Activated CD4-positive, alpha-beta T cell treated with anti-CD3 and anti-CD28 coated beads, Interleukin-2, amount 50 U/mL, for 24 hours (primary cell): ENCODE measurements at places on chromosomes 2 and 18.

- DNase-seq, result no peak
Measured at GRCh38 chr18:48750485-48751175, 200.1 kb downstream of the SMAD7 start.

- DNase-seq, result peak; percentile 65
Measured at GRCh38 chr2:46062637-46063412, 234.4 kb upstream of the EPAS1 start.

DNA sequence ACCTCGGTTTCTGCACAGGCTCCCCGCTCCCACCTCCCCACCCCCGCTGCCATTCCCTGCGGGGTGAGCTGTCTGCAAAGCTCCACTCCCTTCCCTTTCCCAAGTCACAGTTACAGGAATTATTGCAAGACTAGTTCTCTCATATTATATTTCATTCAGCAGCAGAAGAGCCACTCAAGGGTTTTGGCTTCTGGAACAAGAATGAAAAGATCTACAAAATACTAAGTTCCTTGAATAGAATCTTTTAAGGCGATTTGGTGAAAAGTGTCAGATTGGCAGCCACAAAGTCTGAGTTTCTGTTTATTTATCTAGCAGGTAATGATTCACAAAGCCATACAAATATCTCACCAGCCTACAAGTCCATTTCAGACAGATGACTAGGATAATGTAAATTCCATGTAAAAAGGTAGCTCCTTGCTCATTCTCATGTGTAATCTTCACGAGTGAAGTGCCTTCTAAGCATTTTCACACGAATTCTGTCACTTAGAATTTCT, 221.9 kb upstream of the RBBP8 start:
- no peak for DNase-seq

GRCh38 chr2:214244847-214245246, 166.0 kb upstream of the VWC2L start:
- DNase-seq, result no peak

DNA sequence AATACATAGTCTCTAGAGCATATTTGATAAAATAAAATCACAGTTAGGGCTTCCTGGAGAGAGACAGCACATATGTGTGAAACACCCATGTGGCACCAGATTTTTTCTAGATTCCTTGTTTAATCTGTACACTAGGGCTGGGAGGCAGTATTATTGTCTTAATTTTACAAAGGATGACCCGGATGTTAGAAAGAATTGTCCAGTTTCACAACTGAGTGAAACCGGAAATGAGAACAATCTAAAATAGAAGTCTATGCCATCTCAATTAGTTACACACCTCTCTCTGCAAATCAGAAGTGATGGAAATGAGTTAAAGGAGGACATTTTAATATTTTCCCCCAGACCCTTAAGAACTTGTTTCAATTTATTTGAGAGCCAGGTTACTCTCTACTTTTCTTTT, 463.7 kb upstream of the DSEL start:
- no peak for DNase-seq

GRCh38 chr2:1234731-1235308, 178.4 kb upstream of the TPO start:
- DNase-seq, result no peak

GRCh38 chr2:101464841-101465240, 10.1 kb downstream of the RFX8 start:
- DNase-seq, result no peak

DNA sequence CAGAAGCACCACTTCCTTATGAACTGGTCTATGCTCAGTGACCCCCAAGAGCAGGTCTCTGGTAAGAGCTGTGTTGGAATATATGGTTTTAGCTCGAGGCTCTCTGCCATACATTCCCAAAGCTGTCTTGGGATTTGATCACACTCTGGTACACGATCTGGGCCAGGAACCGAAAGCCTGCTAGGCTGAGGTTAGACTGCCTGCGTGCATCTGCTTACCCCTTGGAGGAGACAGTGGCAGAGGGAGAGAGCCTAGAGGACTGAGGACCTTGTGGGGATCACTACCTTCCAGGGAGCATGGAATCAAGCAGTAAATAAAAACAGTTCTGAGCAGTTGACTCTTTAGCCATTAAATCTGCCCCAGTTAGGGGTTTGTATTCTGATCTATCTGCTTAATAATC, 63.7 kb downstream of the ZNF532 start:
- no peak for DNase-seq

DNA sequence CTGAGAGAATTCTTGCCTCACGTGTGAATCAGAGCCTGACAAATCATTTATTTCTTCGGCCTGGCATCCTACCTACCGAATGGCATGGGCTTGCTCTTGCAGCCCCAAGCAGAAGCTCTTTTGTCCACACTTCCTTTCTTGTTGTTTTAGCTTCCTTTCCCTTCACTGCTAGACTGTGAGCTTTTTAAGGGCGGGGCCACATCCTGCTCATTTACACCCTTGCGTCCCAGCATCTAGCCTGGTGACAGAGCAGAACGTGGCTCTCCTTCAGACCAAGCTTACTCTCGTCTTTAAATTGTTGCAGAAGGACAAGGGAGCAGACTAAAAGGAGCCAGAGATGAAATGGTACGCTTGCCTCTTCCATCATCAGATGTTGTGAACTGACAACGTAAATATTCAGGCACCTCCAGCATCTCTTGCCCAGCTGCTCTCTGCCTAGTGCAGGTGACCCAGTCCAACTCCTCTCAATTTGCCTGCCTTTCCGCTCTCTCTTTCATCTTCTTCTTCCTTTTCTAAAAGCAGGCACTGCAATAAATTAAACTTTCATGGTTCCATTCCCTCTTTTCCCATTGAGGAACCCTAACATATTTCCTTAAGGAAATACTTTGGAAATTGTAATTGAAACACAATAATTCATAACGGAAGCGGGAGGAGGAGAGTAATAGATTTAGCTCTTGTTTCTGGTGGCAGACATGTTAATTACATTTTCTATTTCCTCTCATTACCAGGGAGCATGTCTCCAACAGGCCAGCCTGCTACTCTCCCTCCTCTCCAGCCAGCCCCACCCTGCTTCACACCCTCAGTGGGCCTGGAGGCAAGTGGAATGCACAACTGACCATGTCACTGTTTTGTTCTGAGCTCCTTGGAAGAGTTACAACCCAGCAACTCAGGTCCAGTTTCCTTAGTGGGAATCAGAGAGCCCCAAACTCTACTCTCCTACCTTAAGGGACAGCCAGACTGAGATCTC, 228.1 kb upstream of the TRIB2 start:
- no peak for DNase-seq

- no peak for DNase-seq
Measured at GRCh38 chr2:205637320-205637602, 45.0 kb upstream of the NRP2 start.

DNA sequence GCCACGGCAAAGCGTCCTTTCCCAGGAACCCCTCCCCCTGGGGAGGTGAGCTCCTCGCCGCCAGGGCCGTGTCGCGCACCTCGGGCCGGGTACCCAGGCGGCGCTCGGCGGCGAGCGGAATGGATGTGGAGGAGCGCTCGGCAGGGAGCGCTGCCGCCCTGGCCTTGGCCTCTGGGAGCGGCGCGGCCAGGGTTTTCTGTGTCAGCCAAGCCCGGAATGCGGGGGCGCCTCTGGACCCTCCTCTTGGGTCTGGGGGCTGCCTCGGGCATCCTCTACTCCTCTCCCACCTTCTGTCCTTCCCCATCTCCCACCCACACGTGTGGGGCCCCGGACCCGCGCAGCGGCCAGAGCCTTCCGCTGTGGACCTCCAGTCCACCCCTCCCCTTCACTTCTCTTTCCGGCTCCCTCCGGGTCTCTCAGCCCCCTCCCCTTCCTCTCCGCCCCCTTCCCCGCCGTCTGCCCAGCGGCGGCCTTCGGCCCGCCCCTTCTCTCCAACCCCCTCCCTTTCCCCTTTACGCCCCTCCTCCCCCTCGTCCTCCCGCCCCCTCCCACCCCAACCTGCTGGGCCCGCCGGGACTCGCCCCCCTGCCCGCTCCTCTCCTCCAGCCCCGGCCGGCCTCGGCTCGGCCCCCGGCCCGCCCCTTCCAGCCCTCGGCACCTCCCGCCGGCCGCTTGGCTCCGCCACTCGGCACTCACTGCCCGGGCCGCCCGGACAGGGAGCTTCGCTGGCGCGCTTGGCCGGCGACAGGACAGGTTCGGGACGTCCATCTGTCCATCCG, at the start of gene MERTK:
Gene MERTK (plus strand): TSS at position 684 of the 779 bp plus-strand sequence. CDS start 129 bp downstream, outside the sequence.
- DNase-seq, result peak; percentile 32

DNA sequence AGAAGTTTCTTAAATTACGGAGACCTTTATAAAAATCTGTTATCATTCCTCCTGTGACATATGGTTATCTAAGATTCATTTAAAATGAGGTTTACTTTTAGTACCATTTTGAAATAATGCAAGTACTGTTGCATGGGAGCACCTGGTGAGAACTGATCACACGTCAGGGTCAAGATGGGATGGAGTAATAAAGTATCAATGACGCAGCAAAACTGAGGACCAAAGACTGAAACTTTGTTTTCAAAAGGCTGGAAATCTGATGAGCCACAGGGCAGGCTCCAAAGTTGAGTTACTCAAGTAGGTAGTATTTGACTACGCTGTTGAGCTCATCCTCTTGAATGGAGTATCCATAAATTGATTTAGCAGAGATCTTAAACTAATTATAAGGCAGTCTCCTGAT, 411.9 kb upstream of the ZNF804A start:
- no peak for DNase-seq

- DNase-seq, result no peak
Measured at GRCh38 chr2:107584577-107584976, 242.1 kb upstream of the RGPD4 start.

GRCh38 chr18:43013486-43013885, 102.0 kb downstream of the RIT2 start:
- no peak for DNase-seq

DNA sequence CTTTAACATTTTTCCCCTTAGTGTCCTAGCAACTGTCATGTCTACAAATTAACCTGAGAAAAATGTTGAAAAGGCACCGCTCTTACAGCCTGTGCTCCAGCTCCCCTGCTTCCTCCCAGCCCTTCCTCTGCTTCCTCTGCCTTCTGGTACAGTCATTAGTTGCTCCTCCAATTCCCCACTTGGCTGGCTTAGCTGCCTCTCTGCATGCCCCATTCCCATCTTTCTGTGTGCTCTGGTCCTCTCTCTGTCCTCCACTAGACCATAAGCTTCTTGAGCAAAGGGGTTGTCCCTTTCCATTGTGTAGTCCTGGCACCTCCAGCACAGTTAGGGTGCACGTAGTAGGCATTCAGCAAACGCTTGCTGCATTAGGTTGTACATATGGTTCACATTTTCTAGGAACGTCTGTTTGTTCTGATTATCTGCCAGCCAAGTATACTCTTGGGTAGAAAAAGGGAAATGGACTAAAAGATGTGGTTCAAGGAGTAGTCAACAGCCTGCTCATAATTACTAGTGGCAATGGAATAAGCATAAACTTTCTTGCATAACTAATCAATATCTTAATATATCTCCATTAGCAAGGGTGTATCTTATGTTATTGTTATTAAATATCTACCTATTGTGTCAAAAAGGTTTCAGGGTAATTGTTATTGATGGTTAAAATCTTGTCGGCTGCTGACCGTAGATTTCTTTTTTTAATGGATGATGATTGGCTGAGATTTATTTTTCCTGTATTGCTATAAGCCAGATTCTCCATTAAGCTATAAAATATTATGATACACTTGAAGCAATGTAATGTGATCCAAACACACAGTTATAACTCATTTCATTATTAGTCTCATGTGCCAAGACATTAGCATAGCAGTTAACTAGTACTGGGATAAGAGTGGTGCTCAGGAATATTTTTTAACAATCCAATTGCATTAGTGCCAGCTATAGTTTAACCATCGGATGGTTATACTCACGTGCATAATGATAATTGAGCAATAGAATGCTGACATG, 340.1 kb downstream of the SLC4A3 start:
- DNase-seq, result no peak

DNA sequence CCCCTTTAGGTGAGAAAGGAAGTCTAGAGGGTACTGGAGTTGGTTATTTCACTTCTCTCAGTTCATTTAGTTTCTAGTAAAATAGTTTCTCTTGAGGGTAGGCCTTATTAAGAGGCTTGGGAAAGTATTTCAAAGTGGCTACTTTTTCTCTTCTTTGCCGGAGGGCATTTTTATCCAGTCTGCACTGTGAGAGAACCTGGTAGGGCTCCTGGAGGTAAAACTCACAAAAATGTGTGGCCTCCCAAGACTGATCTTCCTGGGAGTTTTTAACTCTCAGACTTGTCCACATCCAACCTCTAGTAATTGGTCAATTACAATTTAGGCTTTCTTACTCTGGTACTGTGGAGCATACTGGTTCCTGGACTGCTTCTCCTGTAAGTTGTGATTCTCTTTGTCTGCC, 28.0 kb downstream of the EHBP1 start:
- DNase-seq, result no peak

- DNase-seq, result no peak
Measured at GRCh38 chr18:10530002-10530401, 4.2 kb downstream of the NAPG start.

DNA sequence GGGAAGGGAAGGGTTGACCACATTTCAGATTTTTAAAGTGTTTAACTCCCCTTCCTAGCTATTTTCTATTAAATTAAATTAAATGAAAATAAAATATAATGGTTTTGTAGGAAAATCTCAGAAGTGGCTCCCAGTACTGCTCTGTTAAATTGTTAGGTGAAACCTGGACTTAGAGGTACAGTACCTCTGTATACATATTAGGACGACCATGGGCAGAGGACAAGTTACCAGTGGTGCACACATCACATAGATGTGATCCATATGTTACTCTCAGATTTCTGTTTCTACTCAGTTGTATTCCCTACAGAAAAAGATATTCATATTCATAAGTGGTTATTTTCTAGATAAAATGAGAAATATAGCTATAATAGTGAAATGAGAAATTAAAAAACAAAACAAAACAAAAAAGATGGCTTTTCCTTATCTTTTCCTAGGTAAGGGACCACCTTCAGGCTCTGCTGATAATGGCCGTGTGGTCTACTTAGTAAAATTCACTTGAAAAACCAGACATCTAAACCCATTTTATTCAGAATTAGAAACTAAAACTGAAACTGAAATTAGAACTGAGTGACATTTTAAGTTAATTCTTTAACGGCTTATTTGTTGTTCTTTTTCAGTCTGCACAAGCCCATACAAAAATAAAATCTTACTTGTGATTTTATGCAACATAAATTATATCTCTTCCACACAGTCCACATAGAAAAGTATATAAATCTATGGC, 832.5 kb upstream of the CHAC2 start:
- no peak for DNase-seq

- no peak for DNase-seq
Measured at GRCh38 chr18:26482569-26482968, 65.8 kb downstream of the KCTD1 start.

GRCh38 chr2:155250800-155251199, 552.3 kb downstream of the KCNJ3 start:
- DNase-seq, result no peak

GRCh38 chr2:116510117-116510671, 1304.3 kb upstream of the DDX18 start:
- DNase-seq, result no peak

DNA sequence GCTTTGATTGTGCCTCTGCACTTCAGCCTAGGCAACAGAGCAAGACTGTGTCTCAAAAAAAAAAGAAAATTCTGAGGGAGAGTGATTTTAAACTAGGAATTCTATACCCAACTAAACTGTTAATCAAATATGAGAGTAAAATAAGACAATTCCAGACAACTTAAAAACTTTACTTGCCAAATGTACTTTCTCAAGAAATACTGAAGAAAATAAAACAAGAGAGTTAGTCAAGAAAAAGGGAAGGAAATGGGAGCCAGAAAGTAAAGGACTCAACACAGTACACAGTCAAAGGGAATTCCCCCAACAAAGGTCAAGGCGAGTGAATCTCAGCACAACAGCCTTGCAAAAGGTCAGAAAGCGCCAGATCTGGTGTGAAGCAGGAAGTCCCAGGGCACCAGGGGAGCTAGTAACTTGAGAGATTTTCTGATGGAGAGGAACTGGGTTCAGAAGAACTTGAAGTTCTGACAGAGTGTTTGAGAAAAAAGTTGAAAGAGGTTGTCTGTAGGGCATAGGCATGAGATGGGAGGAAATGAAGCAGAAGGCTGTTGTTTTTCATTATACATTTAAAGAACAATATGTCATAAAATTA, 22.6 kb upstream of the TBC1D8 start:
- DNase-seq, result peak; percentile 34
